ENCODE measurements at places on chromosomes 12 and 14. TPM values are rescaled to one million over a fixed set of nuclear protein-coding genes. Genes with fewer than 3 reads are reported as not detected.

DNA sequence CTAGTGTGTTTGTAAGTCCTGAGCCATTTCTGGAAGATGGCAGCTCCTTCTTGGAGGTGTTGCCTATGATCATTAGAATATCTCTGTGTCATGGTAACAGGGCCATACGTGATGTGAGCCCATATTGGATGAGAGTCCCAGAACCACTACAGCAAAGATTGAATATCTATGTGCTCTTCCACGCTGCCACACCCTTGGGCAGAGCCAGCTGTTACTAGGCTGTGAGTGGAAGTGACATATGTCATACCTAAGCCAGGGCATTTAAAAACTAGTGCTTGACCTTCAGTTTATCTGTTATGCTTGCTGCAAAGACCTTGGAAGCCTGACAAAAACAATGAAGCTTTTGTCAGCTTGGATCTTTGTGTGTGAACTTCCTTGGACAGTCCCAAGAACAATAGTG lies 495.1 kb upstream of the CCDC196 start:
- no peak for DNase-seq
- no peaks in the 10 kb centered on the region for H3K4me1 ChIP-seq
- H3K27me3 ChIP-seq = no peaks in the 10 kb centered on the region
- H3K36me3 ChIP-seq = no peaks in the 10 kb centered on the region
- H3K4me3 ChIP-seq = no peak overlapping the region

The GPD1 gene
- 9.0 TPM for total RNA-seq

GRCh38 chr14:22886500-22887259 lies 3.7 kb downstream of the REM2 start:
- H3K27ac ChIP-seq = peak overlapping the region; percentile 48
- peaks cover 19% of the 10 kb centered on the region for H3K27me3 ChIP-seq
- peak; percentile 71 for DNase-seq
- peaks cover 20% of the 10 kb centered on the region for H3K4me1 ChIP-seq
- peak overlapping the region; percentile 72 for H3K4me3 ChIP-seq

The KERA gene
- total RNA-seq = not detected

The KLRD1 gene
- total RNA-seq = 1.4 TPM

- no peak for DNase-seq
- H3K27me3 ChIP-seq = no peaks in the 10 kb centered on the region
- peak overlapping the region; percentile 57 for H3K27ac ChIP-seq
- H3K4me3 ChIP-seq = no peak overlapping the region
Observed at GRCh38 chr14:55781046-55781445, 201.0 kb downstream of the KTN1 start.

- peaks cover 31% of the 10 kb centered on the region for H3K27me3 ChIP-seq
- H3K4me1 ChIP-seq = no peaks in the 10 kb centered on the region
- H3K36me3 ChIP-seq = no peaks in the 10 kb centered on the region
- no peak overlapping the region for H3K4me3 ChIP-seq
- DNase-seq = no peak
Observed at GRCh38 chr14:78486081-78486480, 315.9 kb downstream of the NRXN3 start.

DNA sequence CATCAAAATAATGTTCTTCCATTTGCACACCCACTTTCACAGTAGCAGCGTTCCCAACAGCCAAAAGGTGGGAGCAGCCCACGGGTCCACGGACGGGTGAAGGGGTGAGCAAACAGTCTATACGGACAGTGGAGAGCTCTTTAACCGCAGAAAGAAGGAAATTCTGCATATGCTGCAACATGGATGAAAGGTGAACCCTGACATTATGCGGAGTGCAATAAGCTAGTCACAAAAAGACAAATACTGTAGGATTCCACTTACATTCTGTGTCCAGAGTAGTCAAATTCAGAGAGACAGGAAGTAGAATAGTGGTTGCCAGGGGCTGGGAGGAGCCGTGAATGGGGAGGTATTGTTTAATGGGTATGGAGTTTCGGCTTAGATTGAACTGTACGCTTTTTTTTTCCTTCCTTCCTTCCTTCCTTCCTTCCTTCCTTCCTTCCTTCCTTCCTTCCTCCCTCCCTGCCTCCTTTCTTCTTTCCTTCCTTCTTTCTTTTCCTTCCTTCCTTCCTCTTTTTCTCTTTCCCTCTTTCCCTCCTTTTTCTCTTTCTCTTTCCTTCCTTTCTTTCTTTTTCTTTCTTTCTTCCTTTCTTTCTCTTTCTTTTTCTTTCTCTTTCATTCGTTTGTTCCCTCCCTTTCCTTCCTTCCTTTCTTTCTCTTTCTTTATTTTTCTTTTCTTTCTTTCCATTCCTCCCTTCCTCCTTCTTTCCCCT lies 15.8 kb upstream of the ANKRD9 start:
- H3K27me3 ChIP-seq = no peaks in the 10 kb centered on the region
- DNase-seq = no peak
- H3K36me3 ChIP-seq = no peaks in the 10 kb centered on the region
- peak overlapping the region; percentile 70 for H3K4me3 ChIP-seq
- peaks cover 9% of the 10 kb centered on the region for H3K4me1 ChIP-seq

Measured in left ventricle myocardium inferior (tissue), 1 donor.